D721Med (cell line): ENCODE measurements at places on chromosomes 3 and 15.

GRCh38 chr3:143972505-143973258 lies 1.1 kb downstream of the DIPK2A start:
- no peak for DNase-seq

GRCh38 chr15:71103102-71103676 lies 12.1 kb upstream of the THSD4 start:
- DNase-seq = no peak

- no peak for DNase-seq
Measured at GRCh38 chr3:6250167-6250566, 610.7 kb upstream of the GRM7 start.

GRCh38 chr15:98331676-98332075 lies 316.7 kb upstream of the IGF1R start:
- DNase-seq = no peak

- DNase-seq = no peak
Measured at GRCh38 chr3:170383567-170383966, 26.1 kb downstream of the SKIL start.

DNA sequence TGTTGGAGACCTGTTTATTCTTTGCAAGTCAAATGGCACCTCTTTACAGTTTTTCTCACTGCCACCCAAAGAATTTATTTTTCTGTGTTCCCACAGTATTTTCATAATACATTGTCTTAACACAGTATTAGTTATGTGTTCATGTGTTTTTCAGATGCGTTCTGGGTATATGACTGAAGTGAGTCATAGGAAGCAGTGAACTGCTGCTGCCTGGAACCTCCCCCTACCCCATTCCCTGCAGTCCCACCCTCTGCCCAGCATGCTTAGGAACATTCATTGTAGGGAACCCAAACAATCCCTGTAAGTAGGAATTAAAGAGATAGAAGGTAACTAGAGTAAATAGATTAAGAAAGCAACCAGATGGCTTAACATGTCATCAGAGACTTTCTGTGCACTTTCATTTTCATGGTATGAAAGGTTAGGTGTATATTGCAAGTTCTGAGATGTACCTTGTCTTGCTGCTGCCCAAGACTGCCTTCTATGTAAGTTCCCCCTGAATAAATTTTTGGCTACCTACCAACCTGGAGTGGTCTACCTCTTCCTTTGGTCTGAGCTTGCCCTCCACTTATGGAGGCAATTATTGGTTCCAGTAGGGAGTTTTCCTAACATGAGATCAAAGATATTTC lies 21.9 kb upstream of the SQOR start:
- DNase-seq = no peak

DNA sequence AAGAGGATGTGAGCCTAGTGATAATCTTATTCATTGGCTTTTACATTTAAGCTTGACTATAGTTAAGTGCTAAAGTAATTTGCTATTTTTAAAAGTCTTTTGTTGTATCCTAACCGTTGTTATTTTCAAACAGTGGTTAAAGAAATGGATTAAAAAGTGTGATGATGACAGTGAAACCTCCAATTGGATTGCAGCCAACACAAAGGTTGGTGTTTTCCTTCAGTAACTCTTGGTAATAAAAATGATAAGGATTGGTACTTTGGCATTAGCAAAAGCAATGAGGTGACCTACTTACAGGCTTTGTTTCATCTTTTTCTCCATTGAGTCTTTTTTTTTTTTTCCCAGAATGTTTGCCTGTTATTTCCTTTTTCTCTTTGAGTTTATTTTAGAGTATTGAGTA lies 87.5 kb upstream of the GOLGA6B start:
- no peak for DNase-seq

GRCh38 chr15:60760646-60761504 lies 281.9 kb upstream of the ICE2 start:
- DNase-seq = no peak

DNA sequence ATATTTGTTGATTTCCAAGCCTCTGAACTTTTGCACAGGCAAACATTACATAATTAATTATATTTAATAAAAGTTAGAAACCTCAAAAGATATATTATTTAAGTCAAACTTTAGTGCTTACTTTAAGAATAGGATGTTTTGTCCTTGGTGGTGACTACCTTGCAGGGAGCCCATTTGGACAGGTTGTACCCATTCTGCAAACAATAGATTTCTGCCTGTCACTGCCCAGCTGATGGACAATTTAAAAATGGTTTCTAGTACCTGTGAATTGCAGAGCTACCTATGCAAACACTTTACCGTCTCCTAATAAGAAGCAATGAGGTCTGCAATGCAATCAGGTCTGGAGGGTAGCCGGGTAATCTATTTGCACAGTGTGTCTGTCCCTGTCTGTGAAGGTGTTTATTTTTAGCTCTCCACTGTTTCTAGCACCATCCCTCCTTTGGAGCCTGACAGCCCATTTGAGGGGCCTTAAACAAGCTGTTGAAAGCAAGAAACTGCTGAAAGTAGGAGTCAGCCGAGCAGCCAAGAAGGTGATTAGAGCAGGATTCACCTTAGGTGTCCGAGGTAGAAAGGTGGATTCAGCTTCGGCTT lies 556.2 kb upstream of the CFAP20DC start:
- DNase-seq = no peak

GRCh38 chr3:172564499-172564898 lies 41.3 kb upstream of the TNFSF10 start:
- no peak for DNase-seq

- no peak for DNase-seq
Measured at GRCh38 chr15:77859491-77860060, 217.9 kb downstream of the TBC1D2B start.

DNA sequence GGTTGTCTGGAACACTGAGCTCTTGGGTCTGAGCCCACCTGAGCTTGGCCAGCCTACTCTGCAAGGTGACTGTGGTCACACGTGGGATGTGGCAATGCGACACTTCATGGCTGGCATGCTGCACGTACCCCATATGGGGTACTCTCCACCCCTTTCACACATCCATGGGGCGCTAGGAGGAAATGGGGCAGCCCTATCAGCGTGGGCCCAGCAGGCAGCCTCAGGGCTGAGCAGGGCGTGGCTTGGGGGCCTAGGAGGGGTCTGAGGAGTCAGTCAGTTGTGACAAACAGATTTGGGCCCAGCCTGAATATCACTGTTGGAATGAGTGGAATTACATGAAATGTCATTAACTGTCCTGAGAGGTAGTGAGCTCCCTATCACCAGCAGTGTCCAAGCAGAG lies 82.3 kb upstream of the LINGO1 start:
- no peak for DNase-seq

DNA sequence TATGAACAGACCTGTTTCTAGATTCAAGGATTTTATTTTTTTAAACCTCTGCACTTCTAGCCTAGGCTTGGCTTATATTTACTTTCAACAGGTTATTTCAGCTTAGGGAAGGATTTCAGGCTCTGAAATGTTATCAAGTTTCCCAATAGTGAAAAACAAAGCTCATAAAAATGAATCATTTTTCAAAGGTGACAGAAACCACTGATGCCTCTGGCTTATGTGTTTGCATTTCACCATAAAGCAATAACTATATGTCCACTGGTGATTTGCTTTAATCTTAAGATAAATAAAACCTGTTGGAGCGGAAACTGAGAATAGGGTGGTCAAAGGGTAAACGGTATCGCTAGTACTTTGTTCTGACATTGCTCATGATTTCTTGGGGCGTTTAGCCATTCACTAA lies 141.2 kb upstream of the LRIG1 start:
- no peak for DNase-seq

DNA sequence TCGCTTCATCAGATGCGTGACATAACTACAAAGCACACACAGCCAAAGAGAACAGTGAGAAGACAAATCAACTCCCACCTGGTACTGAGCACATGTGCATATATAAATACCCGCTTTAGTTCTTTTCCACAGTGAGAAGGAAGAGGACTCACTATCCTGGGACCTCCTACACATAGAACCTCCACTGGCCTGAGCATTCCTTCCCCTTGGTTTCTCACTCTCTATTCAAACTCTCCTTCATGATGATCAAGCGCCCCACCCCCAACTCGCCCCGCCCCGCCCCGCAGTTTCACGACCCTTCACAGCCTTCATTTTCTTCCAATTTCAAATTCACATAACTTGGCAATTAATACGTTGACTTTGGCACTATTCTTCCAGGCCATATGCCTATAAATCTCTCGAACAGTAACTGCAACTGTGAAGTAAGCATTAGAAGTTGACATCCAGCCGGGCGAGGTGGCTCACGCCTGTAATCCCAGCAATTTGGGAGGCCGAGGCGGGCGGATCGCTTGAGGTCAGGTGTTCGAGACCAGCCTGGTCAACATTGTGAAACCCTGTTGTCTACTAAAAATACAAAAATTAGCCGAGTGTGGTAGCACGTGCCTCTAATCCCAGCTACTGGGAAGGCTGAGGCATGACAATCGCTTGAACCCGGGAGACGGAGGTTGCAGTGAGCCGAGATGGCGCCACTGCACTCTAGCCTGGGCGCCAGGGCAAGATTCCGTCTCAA lies 1.1 kb downstream of the RPS17 start:
- DNase-seq = no peak

DNA sequence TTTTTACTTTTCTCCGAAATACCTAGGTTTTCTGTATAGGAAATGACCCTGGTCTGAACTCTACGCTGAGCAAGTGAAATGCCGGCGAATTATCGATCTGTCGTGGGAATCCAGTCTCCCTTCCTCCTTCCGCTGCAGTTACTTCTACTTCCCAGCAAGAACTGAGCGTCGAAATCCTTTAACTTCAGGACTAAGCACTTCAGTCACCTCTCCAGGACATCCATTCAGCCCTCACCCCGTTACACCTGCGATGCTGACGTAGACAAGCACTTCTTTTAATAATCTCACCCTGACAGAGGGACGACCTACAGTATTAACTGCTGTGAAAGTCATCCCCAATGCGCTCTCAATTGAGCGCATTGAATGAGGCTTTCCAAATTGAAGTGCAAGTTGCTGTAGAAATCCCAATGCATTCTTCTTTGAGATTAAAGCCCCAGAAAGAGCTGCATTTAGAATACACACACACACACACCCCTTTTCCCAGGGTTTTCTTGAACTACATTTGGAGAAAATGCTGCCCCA lies 1.3 kb downstream of the TOP2B start:
- DNase-seq = no peak

GRCh38 chr3:46193436-46193835 lies 14.7 kb downstream of the CCR1 start:
- DNase-seq = no peak

GRCh38 chr3:45978006-45978761 lies 17.4 kb downstream of the FYCO1 start:
- DNase-seq = no peak

GRCh38 chr3:77052733-77053670 lies 13.1 kb downstream of the ROBO2 start:
- no peak for DNase-seq

DNA sequence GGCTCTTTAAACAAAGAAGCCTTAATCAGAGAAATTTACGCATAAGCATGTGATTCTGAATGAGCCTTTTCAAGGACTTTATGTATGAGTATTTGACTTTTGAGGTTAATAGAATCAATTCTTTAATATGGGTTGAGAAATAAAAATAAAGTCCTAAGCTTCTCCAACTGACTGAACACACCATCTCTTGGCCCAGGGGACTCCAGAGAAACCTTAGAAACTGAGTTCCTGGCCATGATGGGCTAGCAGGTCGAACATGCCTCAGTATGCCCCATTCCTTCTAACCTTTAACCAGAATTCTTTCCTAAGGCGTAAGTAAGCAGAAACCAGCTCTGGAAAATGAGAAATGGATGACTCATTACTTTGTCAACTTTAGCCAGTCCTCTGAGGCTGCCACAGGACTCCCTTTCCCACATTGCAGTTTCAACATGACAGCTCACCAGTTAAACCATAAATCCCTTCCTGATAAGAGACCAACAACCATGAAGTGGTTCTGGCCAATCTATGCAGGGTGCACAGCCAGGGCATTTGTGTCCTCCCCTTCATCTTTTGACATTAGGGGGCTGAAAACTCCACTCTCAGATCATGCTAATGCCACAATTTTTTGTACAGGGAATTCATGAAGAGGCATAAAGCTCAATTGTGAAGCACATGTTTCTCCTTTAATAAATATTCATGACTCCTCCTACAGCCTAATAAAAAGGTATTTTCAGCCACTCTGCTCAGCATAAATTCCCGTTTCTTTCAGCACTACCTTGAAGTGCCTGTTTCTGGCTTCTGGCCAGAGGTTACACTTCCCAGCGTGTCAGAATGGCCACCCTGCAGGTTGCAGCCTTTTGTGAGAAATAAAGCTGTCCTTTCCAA lies 33.3 kb downstream of the TM4SF18 start:
- DNase-seq = no peak

- no peak for DNase-seq
Measured at GRCh38 chr3:44434834-44435510, 42.5 kb downstream of the ZNF445 start.

- DNase-seq = no peak
Measured at GRCh38 chr3:66377800-66378199, 123.0 kb downstream of the LRIG1 start.

GRCh38 chr3:1734494-1735122 lies 364.1 kb upstream of the CNTN4 start:
- DNase-seq = no peak

GRCh38 chr3:49351521-49352011 lies 6.6 kb downstream of the GPX1 start:
- DNase-seq = no peak

DNA sequence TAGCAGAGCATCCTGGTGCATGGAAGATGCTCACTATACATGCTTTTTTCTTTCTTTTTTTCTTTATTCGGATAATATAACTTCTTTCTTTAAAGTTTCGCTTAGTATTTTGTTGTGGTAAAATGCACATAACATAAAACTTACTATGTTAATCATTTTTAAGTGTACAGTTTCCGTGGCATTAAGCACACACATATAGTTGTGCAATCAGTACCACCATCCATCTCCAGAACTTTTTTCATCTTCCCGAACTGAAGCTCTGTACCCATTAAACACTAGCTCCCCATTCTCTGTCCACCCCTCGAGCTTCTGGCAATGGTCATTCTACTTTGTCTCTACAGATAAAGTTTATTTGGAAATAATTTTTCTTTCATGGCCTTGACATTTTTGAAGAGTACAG lies 1.0 kb upstream of the JAGN1 start:
- DNase-seq = no peak

DNA sequence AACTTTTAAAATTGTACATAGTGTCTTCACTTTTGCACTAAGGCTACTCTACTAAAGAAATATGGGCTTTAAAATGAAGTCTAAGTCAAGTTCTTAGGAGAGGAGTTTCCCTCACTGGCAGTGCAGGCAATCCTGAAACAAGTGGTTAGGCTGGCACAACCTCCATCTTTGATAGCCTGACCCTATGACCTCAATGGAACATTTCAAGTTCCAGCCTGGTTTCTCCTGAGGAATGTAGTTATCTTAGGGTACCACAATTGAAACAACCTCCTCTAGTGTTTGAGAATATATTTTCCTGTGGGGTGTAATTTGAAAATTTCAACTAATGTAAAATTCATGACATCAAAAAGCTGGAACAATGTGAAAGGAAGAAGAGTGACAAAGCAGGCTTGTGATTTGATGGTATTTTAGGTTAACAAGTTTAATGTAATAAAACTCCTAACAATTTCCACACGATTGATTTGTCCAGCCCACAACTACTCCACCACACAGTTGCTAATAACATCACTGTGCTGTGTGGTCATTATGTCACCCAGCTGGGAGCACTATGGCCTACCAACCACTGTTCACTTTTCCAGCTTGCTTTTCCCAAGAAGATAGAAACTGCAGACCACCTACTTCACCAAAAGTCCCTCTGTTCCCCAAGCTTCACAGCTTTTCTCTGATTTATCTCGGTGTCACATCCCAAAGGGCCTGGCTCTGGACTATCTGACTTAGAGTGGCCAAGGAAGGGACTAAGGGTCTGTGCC lies 1.8 kb downstream of the WWTR1 start:
- no peak for DNase-seq
